ENCODE measurements at places on chromosomes 6 and 20.

GRCh38 chr6:167393731-167394130 lies 68.8 kb downstream of the TTLL2 start:
- no peak for DNase-seq

GRCh38 chr6:139135578-139136545 lies 982 bp downstream of the HECA start:
- DNase-seq: no peak

GRCh38 chr20:52918311-52918710 lies 53.8 kb upstream of the TSHZ2 start:
- DNase-seq: no peak

DNA sequence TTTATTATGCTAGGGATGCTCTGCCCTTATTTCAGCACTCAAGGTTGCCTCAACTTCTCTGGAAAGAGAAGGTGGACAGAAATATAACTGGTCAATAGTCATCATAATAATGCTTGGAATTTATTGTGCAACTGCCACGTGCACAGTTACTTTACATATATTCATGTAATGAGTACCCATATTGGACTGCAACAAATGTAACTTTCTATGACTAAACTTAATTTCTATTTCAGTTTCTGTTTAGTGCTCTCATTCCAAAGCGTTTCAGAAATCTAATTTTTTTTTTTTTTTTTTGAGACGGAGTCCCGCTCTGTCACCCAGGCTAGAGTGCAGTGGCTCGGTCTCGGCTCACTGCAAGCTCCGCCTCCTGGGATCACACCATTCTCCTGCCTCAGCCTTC lies 28.3 kb upstream of the CD83 start:
- DNase-seq: no peak

- DNase-seq: no peak
Measured at GRCh38 chr20:62583424-62583920, 58.8 kb upstream of the SLCO4A1 start.

DNA sequence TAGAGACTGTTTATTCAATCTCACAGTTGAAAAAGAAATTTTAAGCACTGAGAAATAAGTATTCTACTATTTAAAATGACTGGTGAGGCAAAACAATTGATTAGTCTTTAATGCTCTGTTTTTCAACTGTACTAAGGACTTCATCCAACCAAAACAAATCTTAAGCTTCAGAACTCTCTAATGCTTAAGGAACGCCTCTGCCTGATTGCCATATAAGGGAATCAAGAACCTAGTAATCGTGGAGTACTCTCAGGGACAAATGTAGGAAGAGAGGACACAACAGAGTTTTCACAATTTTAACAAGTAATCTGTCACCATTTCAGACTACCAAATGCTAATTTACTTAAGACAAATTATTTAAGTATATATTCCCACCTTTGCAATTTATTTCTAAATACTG lies 16.1 kb downstream of the FBXO30 start:
- no peak for DNase-seq

- no peak for DNase-seq
Measured at GRCh38 chr6:99746261-99746895, 139.7 kb downstream of the PRDM13 start.

All from NCI-H2081 treated with DMSO at 0.1 percent for 48 hours (cell line).